Activated CD4-positive, CD25-positive, alpha-beta regulatory T cell treated with anti-CD3 and anti-CD28 coated beads, Interleukin-2, amount 50 U/mL, for 16 hours (primary cell): ENCODE measurements at places on chromosomes 13 and 19.

DNA sequence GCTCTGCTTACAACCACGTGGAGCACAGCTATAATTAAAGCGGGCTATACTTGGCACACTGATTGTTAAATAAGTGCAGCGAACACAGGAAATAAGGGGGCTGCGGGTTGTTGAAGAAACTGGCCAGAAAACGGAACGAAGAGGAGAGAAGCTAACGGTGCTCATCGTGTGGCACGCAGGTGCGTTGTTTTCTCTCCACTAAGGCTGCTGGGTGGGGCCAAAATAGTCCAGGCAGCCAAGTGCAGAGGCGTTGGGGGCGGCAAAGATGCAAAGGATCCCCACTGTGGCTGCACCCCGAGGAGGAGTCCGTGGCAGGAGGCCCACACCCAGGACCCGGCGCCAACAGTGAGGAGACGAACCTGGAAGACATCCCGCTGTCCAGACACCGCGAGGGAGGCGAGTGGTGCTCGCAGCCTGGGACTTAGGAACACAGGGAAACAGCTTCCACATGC is 8.1 kb upstream of the ARL11 start:
- no peak for DNase-seq

DNA sequence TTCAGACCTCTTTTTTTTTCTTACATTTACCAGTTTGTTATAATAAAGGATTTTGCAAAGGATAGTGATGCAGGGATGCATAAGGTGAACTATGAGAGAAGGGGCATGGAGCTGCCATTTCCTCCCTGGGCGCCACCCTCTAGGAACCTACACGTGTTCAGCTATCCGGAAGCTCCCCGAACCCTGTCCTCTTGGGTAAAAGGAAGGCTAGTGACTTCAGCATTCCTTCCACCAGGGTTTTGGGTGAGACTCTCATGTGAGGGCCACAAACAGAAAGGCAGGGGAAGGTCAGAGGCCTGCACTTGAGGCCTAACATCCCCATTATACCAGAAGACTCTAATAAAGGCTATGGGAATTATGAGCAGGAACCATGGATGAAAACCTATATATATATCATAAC is 57.3 kb downstream of the IFT88 start:
- no peak for DNase-seq

DNA sequence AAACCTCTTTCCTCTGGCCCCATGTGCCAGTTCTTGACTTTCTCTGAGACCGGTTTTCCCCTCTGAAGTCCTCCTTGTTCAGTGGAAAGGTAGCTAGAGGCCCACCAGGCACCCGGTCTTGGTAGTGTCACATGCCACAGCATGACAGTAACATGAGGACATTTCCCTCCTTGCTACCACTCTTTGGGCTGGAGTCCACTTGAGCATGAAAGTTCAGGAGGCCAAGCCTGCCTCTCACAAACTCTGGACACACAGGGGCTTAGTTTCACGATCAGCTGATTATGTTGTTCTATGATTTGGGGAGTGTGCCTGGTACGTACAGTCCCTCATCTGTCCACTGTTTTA is 45.6 kb downstream of the NFIX start:
- DNase-seq = no peak

DNA sequence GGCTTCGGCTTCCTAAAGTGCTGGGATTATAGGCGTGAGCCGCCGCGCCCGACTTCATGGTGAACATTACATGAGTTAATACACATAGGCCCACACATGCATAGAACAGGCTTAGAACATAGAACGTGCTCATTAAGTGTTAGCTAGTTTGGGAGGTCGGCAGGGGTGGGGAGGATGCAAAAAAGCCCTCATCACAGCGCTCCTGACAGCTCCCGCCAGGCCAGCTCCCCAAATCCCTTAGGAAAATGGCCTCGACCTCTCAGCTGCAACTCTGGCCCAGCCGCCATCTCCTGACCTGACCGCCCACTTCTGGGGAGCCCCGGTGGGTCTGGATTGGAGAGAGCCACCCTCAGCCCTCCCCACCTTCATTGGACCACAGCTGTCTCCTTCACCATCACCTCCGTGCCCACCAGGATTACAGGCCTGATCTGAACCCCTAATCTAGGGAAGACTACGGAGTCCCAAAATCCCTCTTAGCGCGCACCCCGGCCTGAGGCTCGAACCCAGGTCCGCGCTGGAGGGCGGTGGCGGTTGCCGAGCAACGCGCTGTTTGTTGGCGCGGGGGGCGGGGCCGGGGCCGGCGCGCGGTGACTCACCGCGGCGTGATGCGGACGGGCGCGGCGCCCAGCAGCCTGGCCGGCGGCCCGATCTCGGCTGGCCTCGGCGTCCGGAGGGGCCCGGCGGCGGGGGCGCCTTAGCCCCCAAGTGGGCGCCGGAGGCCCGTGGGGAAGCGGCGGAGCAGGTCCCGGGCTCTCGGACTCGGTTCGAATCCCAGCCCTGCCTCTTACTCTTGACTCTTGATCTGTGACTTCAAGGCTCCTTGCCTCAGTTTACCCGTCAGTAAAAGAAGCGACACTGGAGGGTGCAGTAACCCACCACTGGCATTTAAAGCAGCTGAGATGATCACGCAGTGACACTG is 26.7 kb upstream of the NANOS3 start:
- no peak for DNase-seq

DNA sequence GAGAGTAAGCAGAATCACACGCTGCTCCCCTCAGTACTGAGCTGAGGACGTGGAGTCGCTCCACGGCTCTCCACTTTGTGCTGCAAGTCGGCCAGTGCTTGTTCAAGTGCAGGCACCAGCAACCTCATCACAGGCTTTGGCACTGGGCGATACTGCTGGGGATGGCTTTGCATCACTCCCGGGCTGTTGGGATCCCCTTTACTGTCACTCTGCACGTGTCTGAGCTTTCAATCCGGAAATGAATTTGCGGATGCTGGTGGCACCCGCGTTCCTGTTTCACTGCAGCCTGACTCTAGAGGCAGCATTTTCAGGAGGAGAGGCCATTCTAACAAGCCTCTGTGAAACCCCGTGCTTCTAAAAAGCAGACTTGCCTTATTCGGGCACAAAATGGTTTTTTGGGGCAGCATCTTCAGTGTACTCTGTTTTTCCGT is 19.1 kb downstream of the SMARCA4 start:
- no peak for DNase-seq

GRCh38 chr19:57052081-57052480 is 67.7 kb upstream of the USP29 start:
- no peak for DNase-seq

- peak; percentile 4 for DNase-seq
These were observed 126.2 kb downstream of the LMO7 start for GRCh38 chr13:75762076-75762937.

DNA sequence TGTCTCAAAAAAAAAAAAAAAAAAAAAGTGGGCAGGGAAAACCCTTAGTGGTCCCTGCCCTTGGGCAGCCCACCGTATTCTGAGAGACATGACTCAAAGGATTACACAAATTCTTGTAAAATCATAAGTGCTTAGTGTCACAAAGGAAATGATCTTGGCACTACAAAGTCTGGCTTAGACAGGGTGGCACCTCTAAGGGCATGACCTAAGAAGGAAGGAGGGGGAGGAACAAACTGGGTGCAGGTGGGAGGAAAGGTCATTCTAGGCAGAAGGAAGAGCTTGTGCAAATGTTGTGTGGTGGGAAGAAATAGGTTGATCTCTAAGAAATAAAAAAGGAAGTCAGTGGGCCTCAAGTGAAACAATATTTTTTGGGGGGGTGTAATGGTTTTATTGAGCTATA is 10.4 kb downstream of the PNPLA6 start:
- no peak for DNase-seq

- peak; percentile 16 for DNase-seq
These were observed 15.8 kb downstream of the ARRDC2 start for GRCh38 chr19:18023622-18024251.

- no peak for DNase-seq
These were observed 794.3 kb upstream of the MIR17HG start for GRCh38 chr13:90553159-90553558.

- DNase-seq = no peak
These were observed 143.6 kb upstream of the SERP2 start for GRCh38 chr13:44230071-44230470.

- DNase-seq = no peak
These were observed 20.8 kb downstream of the LAIR2 start for GRCh38 chr19:54523403-54523802.

DNA sequence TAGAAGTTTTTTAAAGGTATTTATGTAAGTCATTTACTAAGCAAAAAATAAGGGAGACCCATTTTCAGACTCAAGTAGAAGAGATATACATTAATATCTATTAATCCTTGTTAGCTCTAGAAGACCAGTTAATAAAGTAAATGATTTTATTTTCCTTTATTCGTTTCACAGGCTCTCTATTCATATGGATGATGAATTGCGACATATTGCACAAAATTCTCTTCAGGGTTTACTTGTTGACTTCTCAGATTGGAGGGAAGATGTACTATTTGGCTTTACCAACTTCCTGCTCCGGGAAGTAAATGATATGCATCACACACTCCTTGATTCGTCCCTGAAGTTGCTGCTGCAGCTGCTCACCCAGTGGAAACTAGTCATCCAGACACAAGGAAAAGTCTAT is 139.3 kb downstream of the FRY start:
- no peak for DNase-seq

GRCh38 chr13:106573284-106573846 is 5.4 kb upstream of the ARGLU1 start:
- no peak for DNase-seq
